Stimulated activated CD8-positive, alpha-beta memory T cell treated with anti-CD3 and anti-CD28 coated beads, Interleukin-15, amount 100 ng/mL, for 48 hours (primary cell): ENCODE measurements at places on chromosomes 12 and 14.

DNA sequence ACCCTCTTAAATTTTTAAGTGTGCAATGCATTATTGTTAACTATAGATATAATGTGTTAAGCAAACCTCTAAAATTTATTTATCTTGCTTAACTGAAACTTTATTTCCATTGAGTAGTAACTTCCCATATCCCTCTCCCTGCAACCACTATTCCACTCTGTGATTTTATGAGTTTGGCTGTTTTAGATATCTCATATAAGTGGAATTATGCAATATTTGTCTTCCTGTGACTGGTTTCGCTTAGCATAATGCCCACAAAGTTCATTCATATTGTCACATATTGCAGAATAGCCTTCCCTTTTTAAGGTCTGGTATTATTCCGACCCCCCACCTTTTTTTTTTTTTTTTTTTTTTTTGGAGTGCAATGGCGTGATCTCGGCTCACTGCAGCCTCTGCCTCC lies 247.6 kb downstream of the EMP1 start:
- DNase-seq = no peak

DNA sequence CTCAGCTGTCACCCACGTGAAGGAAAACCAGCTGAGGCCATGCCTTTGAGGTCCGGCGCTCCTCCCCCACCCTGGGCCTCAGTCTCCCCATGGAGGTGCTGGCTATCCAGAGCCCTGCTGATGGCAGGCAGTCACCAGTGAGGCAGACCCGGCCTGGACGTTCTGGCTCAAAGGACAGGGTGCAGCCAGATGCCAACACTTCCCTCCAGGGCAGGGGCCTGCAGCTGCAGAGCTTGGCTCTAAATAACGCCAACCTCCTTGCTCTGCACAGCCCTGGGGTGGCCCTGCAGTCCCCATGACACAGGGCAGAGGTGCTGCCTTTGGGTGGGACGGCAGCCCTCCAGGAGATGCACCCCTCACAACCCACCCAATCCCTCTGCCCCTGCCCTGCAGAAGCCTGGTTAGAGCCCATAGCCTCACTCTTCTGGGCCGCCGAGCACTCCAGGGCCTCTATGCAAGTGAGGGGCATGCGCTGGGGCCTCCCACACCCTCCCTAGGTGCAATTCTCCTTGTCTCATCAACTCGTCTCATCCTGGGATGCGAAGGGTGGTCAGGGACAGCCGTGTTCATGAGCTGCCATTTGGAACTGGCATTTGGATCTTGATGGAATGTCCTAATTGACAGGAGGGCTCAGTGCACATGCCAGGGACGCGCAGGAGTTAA lies 30.4 kb downstream of the CCDC85C start:
- DNase-seq = no peak

- DNase-seq = no peak
Measured at GRCh38 chr14:32635061-32635719, 303.5 kb upstream of the NPAS3 start.

DNA sequence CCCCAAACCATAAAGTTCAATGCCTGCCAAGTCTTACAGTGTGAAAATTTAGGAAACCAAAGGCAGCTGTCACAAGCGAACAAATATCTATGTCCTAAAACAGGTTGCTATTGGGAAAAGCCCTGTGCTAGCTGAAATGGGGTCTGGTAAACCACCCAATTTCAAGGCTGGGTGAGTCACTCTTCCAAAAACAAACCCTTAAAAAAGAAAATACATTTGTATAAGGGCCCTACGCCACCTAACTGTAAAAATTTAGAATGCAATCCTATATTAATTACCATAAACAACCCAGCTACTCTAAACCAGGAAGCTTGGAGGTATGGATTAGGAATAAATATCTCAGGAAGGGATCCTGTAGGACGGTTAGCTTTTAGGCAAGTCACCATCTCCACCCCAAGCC lies 32.1 kb downstream of the PRMT8 start:
- DNase-seq = no peak

- DNase-seq = no peak
Measured at GRCh38 chr12:72105849-72106248, 166.3 kb upstream of the TRHDE start.

- no peak for DNase-seq
Measured at GRCh38 chr12:55654511-55655214, 18.0 kb downstream of the OR10P1 start.

DNA sequence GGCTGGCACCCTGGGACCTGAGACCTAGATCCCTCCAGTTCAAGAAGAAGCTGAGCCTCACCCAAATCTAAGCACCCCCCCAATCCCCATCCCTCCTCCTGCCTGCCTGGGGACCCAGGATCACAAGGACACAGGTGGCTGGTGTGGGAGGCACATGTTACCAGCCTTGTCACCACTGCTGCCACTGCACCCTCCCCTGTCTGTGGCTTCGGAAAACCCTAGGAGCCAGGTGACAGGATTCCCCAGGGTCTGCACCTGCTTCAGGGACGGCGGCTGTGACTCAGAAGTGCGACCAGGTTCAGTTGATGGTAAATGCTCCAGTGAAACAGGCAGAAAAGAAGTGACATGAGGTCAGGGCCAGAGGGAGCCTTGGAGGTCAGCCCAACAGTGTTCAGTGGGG lies 62.8 kb upstream of the FAM222A start:
- DNase-seq = no peak

GRCh38 chr12:118334939-118335567 lies 37.7 kb downstream of the TAOK3 start:
- no peak for DNase-seq

DNA sequence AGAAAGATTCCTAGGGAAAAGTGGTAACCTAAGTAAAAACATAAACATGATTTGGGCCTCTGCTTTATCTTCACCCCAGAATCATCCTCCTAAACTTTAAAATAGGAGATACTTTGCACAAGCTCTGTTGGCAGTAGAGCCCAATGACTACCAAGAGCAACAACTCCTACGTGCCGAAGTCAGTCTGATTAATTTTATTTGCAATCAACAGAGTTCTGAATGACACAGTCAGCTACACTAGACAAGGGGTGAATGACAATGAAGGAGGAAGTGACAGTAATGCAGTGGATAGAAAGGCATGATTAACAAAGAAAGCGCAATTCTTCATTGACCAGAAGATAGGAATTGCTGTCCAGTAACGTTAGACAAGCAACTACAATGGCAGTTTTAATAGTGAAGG lies 957.9 kb upstream of the USP15 start:
- no peak for DNase-seq

DNA sequence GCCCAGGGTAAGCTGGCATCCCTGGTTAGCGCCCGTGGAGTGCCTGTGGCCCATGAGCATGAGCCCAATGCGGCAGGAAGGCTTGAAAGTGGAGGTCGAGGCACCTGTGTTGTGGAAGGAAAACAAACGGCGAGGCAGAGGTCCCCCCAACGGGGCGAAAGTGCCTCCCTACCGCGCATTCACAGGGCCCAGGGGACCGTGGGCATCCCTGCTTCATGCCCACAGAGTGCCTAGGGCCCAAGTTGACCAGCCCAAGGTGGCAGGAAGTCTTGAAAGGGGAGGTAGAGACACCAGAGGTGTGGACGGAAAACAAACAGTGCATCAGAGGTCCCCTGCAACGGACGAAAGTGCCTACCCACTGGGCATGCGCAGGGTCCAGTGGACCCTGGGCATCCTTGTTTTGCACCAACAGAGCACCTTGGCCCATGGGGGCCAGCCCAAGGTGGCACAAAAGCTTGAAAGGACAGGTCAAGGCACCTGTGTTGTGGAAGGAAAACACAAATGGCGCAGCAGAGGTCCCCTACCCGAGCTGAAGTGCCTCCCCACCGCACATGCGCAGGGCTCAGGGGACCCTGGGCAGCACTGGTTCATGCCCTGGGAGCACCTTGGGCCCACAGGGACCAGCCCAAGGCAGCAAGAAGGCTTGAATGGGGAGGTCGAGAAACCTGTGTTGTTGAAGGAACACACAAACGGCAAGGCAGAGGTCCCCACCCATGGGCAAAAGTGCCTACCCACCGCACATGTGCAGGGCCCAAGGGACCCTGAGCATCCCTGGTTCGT lies 377.5 kb downstream of the ALG10 start:
- DNase-seq = no peak

DNA sequence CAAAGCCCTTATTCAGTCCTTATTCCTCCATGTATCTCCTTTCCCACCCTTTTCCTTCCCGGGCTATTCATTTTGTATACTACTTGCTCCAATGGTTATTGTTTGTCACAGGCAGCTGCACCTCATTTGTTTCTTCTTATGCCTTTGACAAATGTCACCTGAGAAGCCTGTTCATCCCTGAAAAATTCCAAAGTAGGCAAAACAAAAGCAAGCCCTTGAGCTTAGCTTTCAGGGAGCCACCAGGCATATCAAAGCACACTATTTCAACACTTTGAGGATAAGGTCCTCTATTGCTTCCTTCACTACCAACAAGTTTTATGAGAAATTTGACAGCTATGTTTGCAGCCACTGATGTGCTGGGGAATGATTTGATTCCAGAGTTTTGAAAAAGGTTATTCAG lies 738.7 kb upstream of the LMO3 start:
- no peak for DNase-seq

DNA sequence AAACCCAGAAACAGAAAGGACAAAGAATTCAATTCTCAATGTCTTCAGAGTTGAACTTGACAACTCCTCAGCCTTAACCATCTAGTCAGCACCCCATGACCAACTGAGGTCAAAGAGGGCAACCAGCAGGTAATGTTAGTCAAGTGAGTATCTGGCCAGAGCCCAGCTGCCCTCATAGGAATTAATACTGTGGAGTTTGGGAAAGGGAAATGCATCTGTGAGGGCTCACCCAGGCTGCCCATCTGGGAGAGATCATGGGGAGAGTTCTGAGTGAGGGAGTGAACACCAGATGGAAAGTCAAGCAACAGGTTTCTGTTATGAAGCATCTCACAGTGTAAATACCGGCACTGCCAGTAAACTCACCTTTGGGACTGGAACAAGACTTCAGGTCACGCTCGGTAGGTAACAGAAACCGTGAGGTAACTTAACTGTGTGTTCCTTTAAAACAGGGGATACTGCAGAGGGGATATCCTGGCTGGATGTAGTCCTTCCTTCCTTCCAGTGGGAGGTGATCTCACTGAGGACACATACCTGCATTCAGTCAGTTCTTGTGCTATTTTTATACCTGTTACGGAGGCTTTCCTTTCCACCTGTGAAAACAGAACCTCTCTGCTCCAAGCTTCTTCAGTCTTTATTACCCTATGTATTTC lies 94.4 kb downstream of the DAD1 start:
- no peak for DNase-seq

DNA sequence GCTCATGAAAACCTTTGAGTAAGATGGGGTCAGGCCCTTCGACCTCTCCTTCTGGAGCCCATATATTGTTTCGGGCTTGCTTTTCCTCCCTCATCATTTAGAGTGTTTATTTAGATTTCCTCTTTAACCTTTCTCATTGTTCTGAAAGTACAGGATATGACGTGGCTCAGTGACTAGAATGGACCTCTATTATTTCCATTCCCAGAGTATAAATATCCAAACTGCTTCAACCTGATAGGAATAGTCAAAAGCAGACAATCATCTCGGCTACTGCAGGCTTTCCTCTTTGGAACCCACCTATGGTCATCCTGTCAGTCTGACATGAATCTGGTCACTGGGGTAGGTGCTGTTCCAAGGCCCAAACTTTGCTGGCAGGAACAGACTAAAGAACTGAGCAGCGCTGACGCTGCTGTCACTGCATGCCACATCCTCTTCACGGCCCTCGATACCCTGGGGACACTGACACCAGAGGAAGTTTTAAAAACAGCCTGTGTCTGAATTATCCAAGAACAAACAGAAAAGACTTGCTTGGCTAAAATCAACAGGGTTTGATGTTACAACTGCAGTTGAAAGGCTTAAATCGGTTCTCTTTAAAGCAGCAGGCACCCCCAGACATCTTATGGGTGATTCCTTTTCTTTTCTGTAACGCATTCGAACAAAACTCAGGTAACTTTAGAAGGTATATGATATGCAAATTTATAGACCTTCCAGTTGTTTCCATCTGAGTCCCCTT lies 5.0 kb upstream of the DDX47 start:
- DNase-seq = peak; percentile 27

- no peak for DNase-seq
Measured at GRCh38 chr12:102059343-102059742, 2.4 kb downstream of the WASHC3 start.

GRCh38 chr14:106511800-106512198 lies 985.4 kb downstream of the TMEM121 start:
- no peak for DNase-seq

DNA sequence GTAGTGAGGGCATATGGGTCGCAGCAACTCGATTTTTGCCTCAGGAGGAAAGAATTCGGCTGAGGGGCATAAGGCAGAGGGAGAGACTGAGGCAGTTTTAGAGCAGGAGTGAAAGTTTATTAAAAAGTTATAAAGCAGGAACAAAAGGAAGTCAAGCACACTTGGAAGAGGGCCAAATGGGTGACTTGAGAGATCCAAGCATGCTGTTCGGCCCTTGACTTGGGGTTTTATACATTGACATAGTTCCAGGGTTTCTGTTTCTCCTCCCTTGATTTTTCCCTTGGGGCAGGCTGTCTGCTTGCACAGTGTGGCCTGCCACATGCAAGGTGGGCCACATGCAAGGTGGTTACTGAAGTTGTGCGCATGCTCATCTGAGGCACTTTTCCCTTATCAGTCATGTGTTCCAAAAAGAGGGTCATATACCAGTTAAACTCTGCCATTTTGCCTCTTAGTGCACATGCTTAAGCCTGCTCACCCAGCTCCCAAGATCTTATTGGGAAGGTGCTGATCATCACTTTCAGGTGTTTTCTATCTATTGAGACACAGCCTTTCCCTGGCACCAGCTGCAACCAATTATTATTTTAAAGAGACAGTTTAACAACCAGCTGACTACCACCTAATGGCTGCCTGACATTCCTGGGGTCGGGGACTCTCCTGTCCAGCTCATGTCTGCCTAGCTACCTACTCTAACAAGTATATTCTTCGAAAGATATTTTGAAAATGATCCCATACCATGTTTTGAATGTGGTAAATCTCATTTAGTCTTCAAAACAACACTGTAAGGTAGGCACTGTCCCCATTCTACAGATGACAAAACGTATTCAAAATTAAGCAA lies 19.9 kb downstream of the PTGER2 start:
- no peak for DNase-seq

GRCh38 chr12:122150127-122150681 lies 23.8 kb downstream of the IL31 start:
- no peak for DNase-seq

GRCh38 chr12:100489251-100489820 lies 15.7 kb downstream of the NR1H4 start:
- no peak for DNase-seq

GRCh38 chr14:67695394-67695949 lies at the start of gene RDH11:
TSS of gene RDH11 (minus strand) at chr14:67695764. CDS start at chr14:67695703, 61 bp downstream.
- DNase-seq = peak; percentile 80

DNA sequence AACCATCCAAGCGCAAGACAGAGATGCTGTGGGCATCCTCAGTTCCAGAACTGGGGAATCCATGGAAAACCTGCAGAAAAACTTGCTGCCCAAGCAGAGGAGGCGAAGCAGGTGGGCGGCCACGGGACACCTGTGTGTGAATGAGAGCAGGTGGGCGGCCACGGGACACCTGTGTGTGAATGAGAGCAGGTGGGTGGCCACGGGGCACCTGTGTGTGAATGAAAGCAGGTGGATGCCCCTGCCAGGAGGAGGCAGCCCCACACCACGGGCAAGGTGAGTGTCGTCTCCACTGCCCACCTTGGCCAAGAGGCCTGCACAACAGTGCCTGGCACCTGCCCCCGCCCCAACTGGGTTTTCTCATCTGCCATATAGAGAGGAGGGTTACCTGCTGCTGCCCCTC lies 59.2 kb downstream of the GSC start:
- no peak for DNase-seq

GRCh38 chr14:56087671-56088471 lies 30.3 kb upstream of the PELI2 start:
- DNase-seq = no peak
